Glomerular endothelial cell (primary cell): ENCODE measurements at places on chromosomes 11 and 22. TPM values are rescaled to one million over a fixed set of nuclear protein-coding genes. Genes with fewer than 3 reads are reported as not detected.

Gene DUSP8
- total RNA-seq = 5.9 and 8.9 TPM in 2 replicates

Gene BSCL2
- total RNA-seq = 34.8 and 36.4 TPM in 2 replicates

Gene GNAZ
- total RNA-seq = 0.12 and 0.78 TPM in 2 replicates

Gene EXT2
- total RNA-seq = 103 and 154 TPM in 2 replicates

Gene APOL5
- not detected in 2 replicates for total RNA-seq

Gene GLYAT
- not detected in 2 replicates for total RNA-seq

Gene NCR3LG1
- total RNA-seq = 5.5 and 5.6 TPM in 2 replicates

Gene OR51A7
- total RNA-seq = not detected in 2 replicates

Gene ANO1
- 0.70 and 3.0 TPM in 2 replicates for total RNA-seq
